ENCODE measurements at places on chromosomes 2 and 18.

DNA sequence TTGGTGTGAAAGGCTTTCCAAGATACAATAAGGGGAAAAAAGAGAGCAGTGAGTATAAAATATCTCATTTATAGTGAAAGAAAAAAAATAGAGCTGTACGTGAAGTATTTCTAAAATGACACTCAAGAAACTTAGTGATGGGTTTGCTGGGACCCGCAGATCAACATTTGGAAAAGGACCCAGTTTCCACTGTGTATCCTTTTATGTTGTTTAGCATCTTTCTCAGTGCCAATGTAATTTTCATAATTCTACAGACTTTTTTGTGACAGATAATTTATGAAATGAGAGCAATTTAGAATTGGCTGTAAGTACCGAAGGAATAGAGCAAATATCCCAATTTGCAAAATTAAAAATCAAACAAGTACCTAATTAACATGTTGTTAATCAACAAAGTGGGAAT, 116.9 kb downstream of the SH3BP4 start:
- DNase-seq, result no peak

DNA sequence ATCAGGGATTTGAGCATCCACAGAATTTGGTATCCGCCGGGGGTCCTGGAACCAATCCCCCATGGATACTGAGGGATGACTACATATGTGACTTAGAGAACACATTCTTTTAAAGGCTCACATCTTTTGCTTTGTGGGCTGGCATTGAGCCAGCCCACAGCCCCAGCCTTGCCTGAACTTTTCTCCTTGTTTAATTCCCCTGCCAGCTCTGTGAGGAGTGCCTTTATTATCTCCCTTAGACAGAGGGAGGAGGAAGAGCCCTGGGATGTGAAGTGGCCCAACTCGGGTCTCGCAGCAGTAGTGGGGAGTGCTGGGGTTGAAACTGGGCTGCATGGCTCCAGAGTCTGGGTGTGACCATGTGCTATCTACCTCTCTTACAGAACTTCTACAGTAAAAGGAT, 7.6 kb downstream of the TTC39C start:
- no peak for DNase-seq

GRCh38 chr2:231925303-231926179, 655 bp downstream of the NPPC start:
- peak; percentile 66 for DNase-seq

DNA sequence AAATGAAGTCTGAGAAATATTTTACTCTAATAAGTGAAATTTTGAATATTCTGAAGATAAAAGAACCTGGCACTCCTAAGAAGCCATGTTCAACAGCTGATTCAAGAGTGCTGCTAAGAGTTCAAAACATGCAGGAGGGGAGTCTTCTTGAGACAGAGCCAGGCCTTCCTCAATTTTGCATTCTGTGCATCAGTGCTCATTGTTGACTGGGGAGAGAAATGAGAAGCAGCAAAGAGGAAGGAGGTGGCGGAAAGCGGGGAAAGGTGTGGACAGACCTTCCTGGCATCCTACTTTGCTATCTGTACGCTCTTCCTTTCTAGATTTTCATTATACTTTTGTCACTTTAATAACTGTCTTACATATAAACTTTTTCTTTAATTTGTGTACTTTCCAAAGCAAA, 29.7 kb upstream of the TXNDC2 start:
- no peak for DNase-seq

DNA sequence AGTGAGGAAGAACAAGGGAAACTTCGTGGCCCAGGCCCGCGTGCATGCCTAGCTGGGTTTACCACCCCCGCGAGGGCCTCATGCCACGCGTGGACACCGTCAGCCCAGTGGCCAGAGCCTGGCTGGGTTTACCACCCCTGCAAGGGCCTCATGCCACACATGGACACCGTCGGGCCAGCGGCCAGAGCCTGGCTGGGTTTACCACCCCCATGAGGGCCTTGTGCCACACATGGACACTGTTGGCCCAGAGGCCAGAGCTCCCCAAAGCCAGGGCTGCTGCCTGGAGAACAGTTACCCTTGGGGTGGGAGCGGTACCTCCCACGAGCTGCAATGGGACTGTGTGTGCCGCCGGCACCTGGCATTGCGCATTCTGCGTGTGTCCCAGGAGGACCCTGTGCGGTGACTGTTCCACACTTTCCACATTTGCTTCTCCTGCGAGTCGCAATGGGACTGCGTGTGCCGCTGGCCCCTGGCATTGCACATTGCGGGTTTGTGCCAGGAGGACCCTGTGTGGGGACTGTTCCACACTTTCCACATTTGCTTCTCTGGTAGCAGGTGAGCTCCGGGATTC, 105.6 kb upstream of the CTDP1 start:
- DNase-seq, result no peak

- no peak for DNase-seq
Measured at GRCh38 chr2:25367296-25367695, 25.6 kb upstream of the DNMT3A start.

GRCh38 chr2:121137571-121137970, 147.4 kb downstream of the TFCP2L1 start:
- DNase-seq, result no peak

DNA sequence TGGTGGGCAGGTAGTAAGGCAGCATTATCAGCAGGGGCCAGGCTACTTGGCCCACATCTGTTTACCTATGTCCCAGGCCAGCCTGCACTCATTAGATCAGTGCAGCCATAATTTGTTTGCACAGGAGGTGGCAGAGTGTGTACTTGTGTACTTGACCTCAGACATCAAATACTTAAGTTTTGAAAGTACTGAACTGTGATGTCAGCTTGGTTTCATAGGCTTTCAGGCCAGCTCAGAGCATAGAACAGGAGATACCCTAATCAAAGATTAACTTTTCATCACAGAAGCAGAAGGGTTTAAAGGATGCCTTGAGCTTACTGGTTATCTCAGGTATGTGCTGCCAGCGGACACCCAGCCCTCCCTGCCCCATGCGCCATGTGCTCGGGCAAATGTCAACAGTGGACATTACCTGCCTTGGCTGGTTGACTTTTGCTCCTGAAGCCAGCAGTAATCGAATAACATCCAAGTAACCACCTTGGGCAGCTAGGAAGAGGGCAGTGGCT, 33.2 kb downstream of the ANKRD29 start:
- DNase-seq, result no peak

GRCh38 chr2:37721201-37721560, 49.7 kb upstream of the CDC42EP3 start:
- DNase-seq, result no peak

Measured in CD4-positive, alpha-beta T cell treated with Interferon alpha-2 for 1 hour (primary cell).